Right ventricle myocardium superior (tissue), 1 donor: ENCODE measurements at places on chromosomes 5 and 9. TPM values are rescaled to one million over a fixed set of nuclear protein-coding genes. Genes with fewer than 3 reads are reported as not detected.

- DNase-seq, result no peak
Measured at GRCh38 chr9:117293206-117294114, 121.4 kb downstream of the ASTN2 start.

DNA sequence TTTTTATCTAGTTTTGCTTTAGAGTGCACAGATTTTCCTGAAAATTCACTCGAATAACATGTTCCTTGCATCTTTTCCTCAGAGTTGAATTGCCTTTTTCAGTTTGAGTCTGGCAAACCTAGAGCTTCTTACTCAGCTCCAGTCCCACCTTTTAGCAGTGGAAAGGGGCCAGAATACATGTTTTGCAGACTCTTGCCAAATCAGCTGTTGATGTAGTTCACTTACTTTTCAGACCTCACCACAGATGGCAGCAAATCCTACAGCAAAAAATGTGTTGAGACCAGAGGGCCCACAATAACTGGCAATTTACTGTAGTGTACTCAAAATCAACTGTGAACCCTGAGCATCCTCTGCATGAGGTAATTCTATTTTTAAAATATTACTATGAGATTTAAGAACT is 545.2 kb upstream of the ACO1 start:
- DNase-seq, result no peak

DNA sequence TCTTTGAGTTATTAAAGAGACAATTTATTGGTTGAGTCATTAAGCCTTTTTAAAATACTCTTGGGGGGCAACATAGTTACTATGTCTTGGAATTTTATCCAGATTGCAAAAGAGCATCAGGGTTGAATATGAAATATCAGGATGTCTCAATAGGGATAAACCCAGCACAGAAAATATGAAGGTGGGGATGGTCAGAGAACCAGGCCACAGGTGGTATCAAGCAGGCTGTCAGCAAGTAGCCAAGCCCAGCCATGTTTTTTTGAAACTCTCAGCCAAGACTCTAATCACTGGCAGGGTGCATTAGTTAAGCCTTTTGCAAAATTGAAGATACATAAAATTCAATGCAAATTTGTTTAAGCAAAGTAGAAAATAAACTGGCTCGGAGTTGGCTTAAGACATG is 468.9 kb downstream of the DTWD2 start:
- DNase-seq, result no peak

- no peak for DNase-seq
Measured at GRCh38 chr5:150358261-150359095, 981 bp downstream of the TCOF1 start.

GRCh38 chr9:4298255-4299004 is 1.4 kb downstream of the GLIS3 start:
- DNase-seq, result peak; percentile 48

DNA sequence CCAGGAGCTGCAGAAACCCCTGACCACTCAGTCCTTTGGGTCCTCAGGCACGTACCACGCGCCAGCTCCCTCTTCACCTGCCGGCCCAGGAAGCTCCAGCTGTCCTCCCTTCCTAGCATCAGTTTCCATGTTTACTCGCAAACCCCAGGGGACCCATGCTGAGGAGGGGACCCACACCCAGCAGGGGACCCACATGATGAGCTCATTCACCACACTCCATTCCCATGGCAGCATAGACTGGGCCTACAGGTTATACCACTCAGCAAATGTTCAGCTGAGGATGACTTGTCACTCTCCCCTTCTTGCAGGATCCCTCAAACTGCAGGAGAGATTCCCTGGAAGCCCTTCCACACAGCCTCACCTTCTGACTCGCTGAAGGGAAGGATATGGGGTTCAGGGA is 73.5 kb upstream of the GALNT10 start:
- DNase-seq, result no peak

The SH2D3C gene
- 18.2 TPM for total RNA-seq

The LAMC3 gene
- 0.03 TPM for total RNA-seq

The NFIB gene
- total RNA-seq, result 104 TPM

The PRR16 gene
- 14.2 TPM for total RNA-seq
